Panc1 (cell line): ENCODE measurements at places on chromosomes 12 and 14. TPM values are rescaled to one million over a fixed set of nuclear protein-coding genes. Genes with fewer than 3 reads are reported as not detected.

GRCh38 chr14:23528555-23528954 is 23.0 kb downstream of the ZFHX2 start:
- no peak for DNase-seq

- DNase-seq = no peak
Observed at GRCh38 chr12:108649126-108649525, 15.4 kb upstream of the SELPLG start.

IKBIP gene
- 33.7 TPM for total RNA-seq

DNA sequence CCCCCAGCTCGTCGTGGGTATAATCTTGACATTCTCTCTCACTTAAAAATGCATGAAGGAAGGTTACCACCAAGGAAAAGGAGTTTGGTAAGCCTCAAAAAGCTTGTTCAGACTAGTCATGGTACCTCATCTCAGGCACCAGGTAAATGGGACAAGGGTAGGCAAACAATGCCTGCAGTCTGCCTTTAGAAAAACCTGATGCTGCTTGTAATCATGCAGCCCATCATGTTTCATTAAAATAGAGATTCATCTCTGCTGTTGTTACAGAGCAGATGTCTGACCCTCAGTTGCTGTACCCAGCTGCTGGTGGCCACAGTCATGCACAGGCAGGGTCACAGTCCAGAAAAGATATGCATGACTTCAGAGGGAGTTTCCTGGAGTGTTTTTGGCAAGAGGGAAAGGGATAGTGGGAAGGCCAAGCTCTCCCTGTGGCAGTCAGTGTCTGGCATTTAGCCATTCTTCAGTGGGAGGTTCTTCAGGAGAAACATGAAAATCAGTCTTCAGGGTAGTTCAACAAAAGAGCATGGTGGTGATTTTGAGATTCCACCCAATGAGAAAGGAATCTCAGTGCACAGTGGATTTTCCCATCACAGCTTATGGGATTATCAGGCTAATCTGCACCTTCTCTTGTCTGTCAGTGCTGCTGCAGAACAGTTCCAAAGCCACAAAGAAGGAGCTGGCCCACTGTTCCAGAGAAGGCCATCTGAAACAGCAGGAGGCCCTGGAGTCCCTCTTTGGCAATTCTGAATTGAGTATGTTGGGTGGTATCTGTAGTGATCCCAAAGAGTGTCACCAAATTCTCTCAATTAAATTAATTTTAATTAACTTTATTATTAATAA is 202.7 kb upstream of the FRMD6 start:
- no peak for DNase-seq

DNA sequence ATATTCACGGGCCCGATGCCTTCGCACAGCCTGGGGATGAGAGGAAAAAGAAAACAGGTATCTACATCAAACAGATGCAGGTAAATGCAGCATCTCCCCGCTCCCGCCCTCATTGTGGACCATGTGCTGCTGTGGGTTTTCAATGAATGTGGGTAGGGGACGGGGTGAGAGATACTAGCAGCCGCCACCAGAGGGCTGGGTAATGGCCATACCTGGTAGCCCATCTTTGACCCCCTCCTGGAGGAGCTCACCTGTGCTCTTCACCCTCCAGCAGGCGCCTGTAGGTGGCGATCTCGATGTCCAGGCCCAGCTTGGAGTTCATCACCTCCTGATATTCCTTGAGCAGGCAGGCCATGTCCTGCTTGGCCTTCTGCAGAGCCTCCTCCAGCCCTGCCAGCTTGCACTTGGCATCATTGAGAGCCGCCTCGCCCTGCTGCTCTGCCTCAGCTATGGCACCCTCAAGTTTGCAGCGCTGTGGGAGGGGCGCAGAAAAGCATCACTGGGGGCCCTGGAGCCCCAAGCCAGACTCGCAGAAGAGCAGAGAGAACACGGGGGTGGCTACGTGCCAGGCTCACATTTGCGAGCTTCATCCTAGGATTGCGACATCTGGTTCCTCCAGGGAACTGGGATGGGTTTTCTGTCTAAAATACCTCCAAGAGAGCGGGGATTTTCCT is 10.2 kb downstream of the KRT82 start:
- no peak for DNase-seq

TMED8 gene
- 8.5 TPM for total RNA-seq

DNA sequence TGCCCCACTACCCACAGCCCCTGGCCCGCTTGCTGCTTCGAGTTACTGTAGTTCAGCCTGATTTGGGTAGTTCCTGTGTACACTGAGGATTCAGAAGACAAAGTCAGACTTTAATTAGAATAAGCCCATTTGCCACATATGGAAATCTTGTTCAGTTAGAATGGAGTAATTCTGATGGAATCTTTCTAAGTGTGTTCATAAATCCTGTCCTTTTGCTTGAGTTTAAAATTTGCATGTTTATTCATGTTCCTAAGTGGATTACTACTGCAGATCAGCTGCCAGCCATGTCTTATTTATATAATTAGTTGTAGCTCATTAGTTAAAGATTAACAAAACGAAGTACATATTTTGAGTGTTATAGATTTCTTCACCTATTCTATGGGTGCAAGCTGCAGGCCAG is 504.5 kb downstream of the PCNX1 start:
- no peak for DNase-seq

GRCh38 chr14:94571950-94572349 is 9.3 kb upstream of the SERPINA5 start:
- no peak for DNase-seq

PIANP gene
- 0.13 TPM for total RNA-seq

OR6C2 gene
- not detected for total RNA-seq

SMCO2 gene
- 0.36 TPM for total RNA-seq

ADCY6 gene
- 24.1 TPM for total RNA-seq

GRCh38 chr12:4322726-4323125 is 1.7 kb downstream of the TIGAR start:
- DNase-seq = no peak

SERPINA6 gene
- not detected for total RNA-seq

GRCh38 chr14:99246536-99247097 is 25.4 kb downstream of the BCL11B start:
- DNase-seq = no peak

DNA sequence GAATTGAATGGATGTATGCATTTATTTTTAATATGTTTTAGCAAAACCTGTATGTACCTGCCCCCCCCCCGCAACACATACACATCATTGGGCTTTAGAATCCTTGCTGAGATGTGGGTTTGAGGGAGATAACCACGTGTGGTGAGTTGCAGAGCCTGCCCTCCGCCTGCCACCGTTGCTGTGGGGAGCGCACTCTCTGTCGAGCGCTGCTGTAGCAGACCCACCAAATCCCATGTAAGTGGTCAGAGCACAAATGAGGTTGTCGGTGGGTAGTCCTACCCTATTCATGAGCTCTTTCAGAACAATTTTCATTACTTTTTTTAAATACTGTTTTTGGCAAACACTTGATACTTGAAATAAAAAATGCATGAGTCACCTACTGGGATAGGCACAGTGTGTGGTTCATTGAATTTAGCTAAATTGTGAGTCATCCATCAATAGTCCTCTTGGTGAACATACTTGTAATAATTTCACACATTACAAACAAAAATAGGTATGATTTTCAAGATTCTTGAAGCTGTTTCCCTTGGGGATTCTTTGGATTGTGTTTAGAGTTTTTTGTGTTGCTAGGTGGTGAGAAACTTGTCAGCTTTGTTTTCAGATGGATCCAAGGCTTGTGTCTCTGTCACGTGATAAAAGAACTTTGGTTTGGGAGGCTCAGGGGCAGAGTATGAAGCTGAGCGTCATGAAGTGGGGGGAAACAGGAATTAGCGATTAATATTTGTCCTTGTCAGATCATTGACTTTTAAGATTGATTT is 107.6 kb downstream of the PTCSC3 start:
- DNase-seq = no peak

DNA sequence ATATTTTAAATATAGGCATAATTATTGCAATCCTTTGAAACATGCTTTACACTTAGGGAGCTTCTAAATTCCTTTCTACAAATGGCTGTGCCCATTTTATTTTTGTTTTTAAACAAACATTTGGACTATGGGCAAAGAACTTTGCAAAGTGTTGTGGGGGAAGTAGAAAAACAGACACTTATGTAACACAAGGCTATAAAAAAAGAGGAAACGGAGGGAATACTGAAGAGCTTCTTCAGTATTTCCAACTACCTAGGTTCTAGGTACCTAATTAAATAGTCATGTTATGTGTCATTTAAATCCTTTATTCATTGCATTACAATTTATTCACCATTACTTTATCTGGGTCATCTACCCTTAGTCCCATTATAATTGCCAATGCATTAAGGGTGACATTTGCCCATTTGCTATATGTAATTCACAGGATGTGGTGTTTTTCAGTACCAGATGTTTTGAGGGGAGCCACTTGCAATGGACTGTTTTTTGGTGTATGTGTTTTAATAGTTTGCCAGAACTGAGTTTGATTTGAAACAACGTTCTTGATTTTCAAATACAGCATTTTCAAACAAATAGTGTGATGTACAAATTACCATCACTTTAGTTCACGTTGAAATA is 1.5 kb upstream of the MSRB3 start:
- no peak for DNase-seq

GRCh38 chr14:106556665-106557289 is 1030.4 kb downstream of the TMEM121 start:
- peak; percentile 35 for DNase-seq

- DNase-seq = no peak
Observed at GRCh38 chr12:47686645-47687240, 19.1 kb downstream of the RPAP3 start.

DNA sequence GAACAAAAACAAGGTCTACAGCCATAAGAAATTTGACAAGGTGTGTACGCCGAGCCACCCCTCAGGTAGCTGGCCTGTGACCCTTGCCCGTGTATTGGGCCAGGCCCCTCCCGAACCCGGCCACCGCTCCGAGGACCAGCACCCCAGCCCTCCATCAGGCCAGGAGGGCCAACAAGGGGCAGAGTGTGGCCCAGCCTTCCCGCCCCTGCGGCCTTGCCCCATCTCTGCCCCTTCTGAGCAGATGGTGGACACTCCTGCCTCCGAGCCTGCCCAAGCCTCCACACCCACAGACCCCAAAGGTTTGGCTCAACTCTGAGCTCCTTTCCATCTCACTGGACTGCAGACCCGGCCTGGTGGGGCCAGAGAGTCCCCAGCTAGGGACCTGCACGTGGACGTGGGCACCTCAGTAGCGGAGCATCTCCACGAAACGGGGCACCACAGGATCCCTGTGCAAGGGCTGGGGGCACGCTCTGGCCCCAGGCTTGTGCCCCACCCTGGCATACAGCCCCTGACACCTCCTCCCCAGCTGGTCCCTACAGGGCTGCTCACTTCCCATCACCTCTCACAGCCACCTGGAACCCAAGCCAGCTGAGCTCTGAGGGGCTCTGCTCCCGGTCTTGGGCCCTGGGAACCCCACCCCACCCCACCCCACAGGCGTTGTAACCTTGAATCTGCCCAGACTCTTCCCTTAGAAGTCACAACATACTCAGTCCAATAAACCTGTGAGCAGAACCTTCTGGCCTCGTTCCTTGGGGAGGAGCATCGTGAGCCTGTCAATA is 3.3 kb downstream of the P2RX2 start:
- no peak for DNase-seq

DNA sequence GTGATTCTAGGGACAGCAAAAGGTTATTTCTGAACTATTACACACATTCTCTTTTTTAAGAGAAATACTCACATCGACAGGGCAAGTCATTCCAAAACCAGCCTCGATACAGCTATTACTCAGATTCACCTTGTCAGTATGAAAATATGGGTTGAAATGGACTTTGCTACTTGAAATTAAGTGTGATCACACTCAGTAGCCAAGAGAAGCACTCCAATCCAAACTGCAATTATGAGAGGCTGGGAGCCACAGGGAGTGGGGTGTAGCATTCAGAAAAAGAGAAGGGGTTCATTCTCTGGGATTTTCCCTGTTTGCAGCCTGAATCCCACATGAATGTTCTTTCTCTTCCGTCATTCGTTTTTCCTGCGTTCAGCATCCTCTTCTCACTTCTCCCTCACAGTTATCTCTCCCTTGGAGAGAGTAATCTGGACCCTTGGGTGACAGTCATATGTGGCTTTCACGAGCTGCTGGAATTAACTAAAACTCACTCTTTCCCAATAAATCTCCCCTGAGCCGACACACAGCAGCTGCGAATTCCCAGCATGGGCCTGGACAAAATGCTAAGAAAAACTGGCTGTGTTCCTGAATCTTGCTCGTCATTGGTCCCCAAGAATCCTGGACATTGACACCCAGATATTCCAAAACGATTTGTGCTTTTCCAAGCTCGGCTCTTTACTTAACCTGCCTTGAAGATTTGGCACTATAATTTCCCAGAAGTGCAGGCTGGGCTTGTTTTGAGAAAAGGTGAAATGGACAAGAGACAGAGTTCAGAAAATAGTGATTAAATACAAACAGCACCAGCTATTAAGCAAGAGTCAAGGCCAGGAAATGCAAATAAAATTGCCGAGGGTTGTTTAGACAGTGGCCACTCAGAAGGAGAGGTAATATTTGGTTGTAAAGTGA is 199.5 kb upstream of the PLEKHG7 start:
- no peak for DNase-seq

DNA sequence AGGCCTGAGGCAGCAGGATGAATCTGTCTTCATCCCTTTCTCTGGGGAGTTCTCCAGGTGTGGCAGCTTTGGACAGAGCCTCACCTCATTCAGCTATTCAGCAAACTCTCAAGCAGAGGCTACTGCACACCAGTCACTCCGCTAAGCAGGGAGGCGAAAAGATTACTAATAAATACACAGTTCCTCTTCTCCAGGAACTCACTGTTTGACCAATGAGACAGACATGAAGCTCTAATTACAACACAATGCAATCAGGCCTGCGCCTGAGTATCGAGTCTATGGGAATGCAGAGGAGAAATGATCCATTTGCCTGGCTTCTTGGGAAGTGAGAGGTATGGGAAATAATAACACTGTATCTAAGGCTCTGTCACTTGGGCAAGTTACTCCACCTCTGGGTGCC is 178.1 kb downstream of the CRADD start:
- no peak for DNase-seq

GRCh38 chr12:28582672-28583376 is 392.6 kb downstream of the CCDC91 start:
- DNase-seq = no peak

DNA sequence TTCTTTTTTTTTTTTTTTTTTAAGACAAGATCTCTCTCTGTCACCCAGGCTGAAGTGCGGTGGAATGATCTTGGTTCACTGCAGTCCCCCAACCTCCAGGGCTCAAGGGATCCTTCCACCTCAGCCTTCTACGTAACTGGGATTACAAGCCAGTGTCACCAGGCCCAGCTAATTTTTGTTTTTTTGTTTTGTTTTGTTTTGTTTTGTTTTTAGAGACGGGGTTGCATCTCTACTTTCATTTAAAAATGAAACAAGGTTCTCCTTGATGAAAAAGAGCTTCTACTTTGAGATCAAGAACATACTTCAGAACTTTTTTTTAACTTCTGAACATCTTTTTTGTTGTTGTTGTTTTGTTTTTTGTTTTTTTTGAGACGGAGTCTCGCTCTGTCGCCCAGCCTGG is 121.7 kb upstream of the PRB2 start:
- DNase-seq = no peak

DNA sequence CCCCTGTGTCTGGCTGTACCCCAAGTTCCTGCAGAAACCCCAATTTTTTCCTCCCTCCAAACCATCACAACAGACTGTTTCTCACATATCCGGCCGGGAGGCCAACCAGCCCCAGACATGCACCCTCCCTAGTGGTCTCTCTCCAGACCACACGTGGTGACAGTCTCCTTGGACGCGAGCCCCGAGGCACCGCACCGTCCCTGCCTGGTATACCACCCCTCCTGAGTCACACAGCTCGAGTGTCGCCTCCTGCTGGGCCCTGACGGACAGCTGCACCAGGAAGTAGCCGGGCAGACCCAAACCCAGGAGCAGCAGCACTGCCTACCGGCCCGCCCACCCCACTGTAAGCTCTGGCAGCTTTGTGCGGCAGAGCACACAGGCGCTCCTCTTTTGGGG is 97.4 kb downstream of the RFLNA start:
- no peak for DNase-seq

LRP1-AS gene
- not detected for total RNA-seq

NTS gene
- total RNA-seq = 1.5 TPM
